Muscle of leg (tissue), 16 donors: ENCODE measurements at places on chromosomes 16 and 17. TPM values are rescaled to one million over a fixed set of nuclear protein-coding genes. Genes with fewer than 3 reads are reported as not detected.

GRCh38 chr17:35895636-35896587, 15.8 kb upstream of the CCL5 start:
- no peak for DNase-seq

DNA sequence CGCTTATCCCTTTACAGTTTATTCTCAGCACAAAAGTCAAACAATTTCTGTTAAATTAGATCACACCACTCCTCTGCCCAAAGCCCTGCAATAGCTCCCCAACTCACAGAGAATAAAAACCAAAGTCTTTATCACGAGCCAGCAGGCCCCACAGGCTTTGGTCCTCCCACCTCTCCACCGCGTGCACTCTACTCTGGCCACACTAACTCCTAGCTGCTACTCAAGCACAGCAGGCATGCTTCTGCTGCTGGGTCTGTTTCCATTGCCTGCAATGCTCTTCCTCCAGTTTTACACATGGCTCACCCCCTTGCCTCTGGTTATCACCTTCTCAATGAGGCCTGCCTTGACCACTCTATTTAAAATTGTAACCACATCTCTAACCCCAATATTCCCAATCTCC, 27.6 kb downstream of the HELZ start:
- DNase-seq, result no peak

GRCh38 chr16:85602402-85603202, 10.5 kb upstream of the GSE1 start:
- DNase-seq, result peak; percentile 58

DNA sequence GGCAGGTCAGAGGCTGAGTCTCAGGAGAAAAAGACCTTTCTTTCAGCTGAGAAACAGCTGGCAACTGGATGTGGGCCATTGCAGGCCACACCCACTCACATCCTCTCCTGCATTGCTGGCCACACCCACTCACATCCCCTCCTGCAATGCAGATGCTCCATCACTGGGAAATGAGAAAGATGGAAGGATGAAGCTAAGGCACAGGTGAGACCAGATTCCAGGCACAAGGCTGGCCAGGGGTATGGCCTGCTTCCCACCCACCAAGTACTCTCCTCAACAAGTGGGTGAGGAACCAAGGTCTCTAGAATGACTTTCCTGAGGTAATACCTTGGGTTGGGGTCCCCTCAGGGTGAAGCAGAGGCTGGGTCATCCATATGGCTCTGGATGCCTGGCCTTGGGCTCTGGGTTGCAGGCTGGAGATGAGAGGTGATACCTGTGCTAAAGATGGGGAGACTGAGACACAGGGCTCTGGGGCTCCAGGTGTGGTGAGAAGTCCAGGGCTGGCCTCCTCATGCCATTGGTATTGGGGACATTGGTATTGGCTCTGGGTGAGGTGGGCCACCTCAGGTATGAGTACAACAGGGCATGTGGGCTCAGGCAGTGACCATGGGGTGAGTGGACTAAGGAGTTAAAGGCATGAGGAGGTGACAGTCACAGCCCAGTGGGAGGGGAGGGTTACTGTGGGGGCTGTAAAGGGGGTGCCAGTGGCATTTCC, 1726.8 kb downstream of the TP53TG3F start:
- no peak for DNase-seq

GRCh38 chr17:79126139-79126538, 51.5 kb downstream of the ENGASE start:
- no peak for DNase-seq

DNA sequence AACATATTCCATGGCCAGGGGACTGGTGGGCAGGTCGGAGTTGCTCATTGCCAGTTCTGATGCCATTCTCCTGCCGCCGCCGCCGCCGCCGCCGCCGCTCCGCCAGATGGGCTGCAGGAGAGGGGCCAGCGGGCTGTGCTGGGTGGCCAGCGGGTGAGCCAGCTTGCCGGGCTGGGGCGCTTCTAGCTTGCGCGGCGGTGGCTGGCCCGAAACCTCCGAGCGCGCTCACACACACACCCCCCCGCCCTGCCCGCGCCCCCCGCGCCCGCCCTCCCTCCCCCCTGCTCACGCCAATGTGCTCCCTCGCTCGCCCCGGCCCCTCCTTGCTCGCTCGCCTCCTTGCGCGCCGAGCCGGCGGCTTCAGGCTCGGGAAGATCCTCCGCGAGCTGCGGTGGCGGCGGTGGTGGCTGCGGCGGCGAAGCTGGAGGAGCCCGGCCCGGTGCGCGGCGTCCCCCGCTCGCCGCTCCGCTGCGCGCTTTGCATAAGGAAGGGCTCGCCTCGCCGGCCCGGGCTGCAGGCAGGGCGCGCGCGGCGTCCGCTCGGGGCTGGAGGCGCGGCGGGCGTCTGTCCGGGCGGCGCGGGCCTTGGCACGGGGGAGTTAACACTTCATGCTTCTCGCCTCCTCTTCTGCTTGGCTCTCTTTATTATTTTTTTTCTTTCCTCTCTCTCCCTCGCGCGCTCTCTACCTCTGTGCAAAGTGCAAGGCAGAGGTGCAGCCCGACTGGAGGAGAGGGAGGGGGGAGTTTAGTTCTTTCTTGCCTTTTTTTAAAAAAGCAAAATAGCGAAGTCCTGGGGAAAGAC, 500 bp downstream of the MAF start:
- DNase-seq, result peak; percentile 89

Gene RPL13
- polyA plus RNA-seq, result 5,718 TPM

DNA sequence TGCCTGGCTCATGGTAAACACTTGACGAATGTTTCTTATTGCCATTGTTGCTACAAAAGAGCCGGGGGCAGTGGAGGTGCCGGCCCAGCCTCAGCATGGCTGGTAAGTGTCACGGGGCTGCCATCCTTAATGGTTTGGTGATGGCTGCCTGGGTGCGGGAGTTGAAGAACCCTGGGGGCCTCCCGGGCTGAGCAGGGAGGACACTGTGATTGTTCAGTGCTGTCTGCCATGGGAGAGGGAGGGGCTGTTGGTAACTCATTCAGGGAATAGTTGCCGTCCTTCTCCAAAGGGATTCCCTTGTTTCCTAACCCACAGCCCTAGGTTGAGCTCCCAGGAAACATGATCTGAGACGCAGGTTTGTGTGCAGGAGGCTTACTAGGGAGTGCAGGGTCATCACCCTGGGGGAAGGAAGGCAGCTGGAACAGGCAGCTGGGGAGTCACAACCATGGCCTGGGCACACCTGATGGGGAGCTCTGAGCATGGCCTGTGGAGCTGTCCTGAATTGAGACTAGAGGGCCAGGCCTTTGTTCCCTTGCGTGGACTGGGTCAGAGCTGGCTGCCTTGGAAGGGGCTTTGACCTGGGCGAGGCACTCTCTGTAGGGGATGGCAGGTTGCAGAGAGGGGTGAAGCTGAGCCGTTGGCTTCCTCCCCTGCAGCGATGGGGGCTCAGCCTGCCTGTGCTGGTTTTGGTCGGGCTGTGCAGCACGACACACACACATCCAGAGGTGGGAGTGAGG, 85.7 kb downstream of the PLCG2 start:
- no peak for DNase-seq

GRCh38 chr16:48353565-48354163, 31.5 kb downstream of the SIAH1 start:
- DNase-seq, result peak; percentile 65

Gene SOCS7
- polyA plus RNA-seq, result 18.2 TPM

Gene TBKBP1
- polyA plus RNA-seq, result 30.0 TPM

GRCh38 chr17:29177541-29177870, 2.7 kb downstream of the MYO18A start:
- DNase-seq, result no peak

DNA sequence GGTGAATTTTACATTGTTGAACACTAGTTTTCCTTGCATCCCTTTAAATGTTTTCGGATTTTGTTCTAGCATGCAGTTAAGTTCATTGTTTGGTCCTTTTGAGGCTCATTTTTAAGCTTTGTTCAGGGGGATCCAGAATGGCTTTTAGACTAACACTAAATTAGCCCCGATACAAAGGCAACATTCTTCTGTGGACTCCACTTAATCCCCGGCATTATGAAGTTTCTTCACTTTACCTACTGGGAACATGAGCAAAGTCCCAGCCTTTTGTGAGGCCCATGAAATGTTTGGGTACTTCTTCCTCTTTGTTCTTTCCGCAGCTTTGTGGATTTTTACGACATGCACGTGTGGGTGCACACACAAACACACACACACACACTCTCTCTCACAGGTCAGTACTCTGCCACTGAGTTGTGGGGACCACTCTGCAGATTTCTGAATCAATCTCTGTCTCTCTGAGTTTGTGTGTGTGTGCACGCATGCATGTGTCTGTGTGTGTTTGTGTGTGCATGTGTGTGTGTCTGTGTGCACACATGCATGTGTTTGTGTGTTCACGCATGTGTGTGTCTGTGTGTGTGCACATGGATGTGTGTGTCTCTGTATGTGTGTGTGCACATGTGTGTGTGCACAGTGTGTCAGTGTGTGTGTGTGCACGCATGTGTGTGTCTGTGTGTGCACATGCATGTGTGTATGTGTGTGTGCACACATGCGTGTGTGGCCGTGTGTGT, 240.4 kb upstream of the TNRC6C start:
- DNase-seq, result no peak

DNA sequence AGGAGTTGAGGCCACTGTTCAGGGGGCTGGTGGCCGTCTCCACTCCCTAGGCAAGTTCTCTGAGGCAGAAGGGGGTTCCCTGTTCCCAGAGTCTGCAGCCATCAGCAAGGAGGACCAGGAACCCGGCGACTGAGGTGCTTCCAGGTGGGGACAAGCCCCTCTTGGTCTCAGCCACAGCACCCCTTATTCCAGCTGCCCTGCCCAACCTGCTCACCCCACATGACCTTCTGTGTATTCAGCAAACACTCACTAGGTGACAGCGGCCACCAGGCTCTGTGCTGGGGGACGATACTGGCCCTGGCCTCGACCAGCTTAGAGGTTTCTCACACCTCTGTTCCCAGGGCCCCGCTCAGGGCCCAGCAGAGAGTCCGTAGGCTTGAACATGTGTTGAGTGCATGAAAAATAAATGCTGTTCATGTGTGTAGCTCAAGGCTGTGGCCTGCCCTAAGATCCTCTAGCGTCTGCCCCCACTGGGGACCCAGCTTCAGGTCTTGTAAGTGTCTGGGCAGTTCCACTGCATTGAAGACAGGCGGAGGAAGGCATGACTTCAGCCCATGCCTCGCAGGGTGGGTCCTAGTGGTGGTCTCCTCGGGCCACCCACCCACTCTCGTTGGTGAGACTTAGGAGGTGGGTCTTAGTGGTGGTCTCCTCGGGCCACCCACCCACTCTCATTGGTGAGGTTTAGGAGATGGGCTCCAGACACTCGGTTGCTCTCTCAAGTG, 44.2 kb downstream of the NT5M start:
- DNase-seq, result no peak

DNA sequence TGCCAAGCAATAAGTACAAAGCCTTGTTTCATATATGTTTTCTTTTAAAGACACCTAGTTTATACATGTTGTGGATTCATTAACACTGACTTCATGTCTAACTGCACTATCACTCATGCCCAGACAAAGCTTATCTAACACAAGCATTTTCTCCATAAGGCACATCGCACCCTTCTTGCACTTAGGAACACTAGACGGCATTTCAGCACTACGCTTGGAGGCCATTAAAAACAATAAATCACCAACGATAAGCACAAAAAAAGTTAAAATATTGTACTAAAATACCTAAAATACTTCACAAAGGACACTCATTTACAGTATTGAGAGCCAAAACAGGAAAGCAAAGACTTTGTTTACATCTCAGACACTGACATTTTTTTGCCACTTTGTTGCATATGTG, 39.0 kb upstream of the TEKT3 start:
- no peak for DNase-seq

- DNase-seq, result no peak
These were observed 11.4 kb downstream of the MLLT6 start for GRCh38 chr17:38716368-38717005.

DNA sequence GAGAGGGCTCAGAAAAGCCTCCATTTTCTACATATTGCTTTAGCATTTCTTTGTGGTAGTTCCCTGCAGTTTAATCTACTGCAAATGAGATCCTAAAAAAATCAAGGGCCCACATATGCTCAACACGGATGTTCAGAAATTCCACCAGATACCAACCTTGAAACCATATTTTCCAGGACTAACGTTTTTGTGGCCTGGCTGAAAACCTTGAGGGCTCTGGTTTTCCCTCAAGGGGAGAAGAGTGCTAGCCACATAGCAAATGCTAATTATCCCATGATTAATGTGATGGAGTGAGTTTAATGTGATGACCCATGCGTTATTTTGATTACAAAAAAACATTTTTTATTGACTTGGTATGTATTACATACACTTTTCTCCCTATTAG, 68.9 kb downstream of the SNX11 start:
- no peak for DNase-seq

GRCh38 chr17:33091271-33091670, 99.6 kb downstream of the SPACA3 start:
- no peak for DNase-seq

Gene SBK1
- 19.3 TPM for polyA plus RNA-seq

GRCh38 chr16:6148361-6148760, 1050.8 kb upstream of the EEF2KMT start:
- no peak for DNase-seq

GRCh38 chr16:88076211-88076931, 125.1 kb downstream of the BANP start:
- no peak for DNase-seq

DNA sequence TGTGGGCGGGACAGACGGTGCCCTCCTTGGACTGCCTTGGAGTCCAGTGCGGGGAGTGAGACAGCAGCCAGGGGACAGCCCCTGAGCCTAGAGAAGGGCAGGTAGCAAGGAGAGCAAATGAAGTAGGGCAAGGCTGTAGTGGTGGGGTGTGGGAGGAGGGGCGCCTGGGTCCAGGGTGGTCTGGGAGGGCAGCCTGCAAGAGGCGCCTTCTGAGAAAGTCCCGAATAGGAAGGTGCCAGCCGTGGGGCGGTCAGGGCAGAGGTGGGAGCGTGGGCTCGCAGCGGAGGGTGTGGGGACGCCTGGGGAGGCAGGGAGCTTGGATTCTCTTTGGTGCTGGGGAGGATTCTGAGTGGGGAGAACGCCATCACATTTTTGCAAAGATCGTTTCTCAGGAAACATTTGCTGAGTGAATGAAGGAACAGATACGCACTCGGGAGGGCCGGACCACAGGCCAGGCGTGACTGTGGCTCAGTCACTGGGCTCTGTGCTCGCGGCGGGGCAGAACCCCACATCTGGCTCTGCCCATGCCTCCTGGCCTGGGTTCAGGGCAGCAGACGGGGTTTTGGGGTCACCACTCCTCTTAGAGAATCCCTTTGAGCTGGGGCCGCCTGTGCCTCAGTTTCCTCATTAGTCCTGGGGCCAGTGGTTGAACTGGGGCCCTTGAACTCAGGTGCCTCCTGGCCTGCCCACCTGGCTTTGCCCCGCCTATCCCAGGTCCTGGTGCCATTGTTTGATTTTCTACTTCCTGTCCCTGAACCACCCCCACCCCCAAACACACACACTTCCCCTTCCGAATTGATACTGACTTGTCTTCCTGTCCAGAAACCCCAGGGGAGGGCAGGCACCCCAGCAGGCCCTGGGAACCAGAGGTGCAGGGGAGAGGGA, 4.2 kb downstream of the SNN start:
- DNase-seq, result no peak
